ENCODE measurements at places on chromosomes 6 and 20. TPM values are rescaled to one million over a fixed set of nuclear protein-coding genes. Genes with fewer than 3 reads are reported as not detected.

- DNase-seq = peak; percentile 35
Measured at GRCh38 chr20:16821211-16822089, 73.3 kb downstream of the OTOR start.

TFAP2D gene
- total RNA-seq = not detected

PNPLA1 gene
- not detected for total RNA-seq

RAMACL gene
- total RNA-seq = 0.29 TPM

PRSS16 gene
- 2.3 TPM for total RNA-seq
